ENCODE measurements at places on chromosomes 4 and X.
A peak's percentile ranks its signal among the peaks of the same experiment; 100 is the strongest.

DNA sequence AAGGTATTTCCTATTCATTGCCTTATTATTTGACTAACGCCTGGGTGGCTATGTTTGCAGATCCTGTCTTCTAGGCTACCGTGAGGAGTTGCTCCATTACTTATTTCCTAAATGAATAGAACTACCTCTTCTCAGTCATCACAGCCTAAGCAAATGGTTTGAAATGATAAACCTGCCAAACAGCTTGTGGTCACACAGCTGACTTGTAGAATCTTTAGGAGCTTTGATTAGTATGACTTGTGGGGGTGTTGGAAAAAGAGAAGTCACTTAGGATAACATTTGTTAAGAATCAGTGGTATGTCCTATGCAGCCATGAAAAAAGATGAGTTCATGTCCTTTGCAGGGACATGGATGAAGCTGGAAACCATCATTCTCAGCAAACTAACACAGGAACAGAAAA, 169.3 kb downstream of the PPARGC1A start:
- no peak for DNase-seq

GRCh38 chr4:120839974-120840751, 82.4 kb downstream of the PRDM5 start:
- DNase-seq: no peak

DNA sequence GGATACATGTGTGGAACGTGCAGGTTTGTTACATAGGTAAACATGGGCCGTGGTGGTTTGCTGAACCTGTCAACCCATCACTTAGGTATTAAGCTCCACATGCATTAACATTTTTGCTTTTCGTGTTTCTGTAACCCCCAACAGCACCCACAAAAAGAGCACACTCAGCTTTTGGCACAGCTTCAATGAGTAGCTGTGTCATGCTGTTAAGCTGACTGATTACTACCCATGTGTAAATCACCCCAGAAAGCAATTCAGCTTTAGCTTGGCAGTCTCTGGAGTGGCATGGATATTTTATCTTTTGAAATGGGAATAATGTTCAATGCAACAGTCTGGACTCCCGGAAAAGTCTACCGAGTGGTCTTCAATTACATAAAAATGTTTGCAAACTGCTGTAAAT, 734.3 kb downstream of the STIM2 start:
- no peak for DNase-seq

- no peak for DNase-seq
These were observed 202.4 kb downstream of the CHIC2 start for GRCh38 chr4:53861856-53862610.

DNA sequence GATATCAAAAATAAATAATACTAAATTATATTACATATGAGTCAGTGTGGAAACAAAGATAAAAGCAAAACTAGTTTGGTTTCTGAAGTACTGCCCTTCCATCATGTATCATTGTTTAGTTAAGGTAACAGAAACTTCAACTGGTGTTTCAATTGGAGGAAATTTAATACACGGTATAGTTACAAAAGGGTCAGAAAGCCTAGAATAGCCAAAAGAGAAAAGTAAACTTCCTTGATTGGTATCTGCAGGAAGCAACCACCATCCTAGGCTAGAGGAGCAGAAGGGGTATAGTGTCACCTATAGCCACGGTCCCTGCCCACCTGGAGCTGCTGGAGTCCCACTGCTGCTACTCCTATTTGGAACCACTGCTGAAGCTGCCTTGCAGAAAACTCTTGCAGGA, 185.6 kb downstream of the SLC7A11 start:
- no peak for DNase-seq

DNA sequence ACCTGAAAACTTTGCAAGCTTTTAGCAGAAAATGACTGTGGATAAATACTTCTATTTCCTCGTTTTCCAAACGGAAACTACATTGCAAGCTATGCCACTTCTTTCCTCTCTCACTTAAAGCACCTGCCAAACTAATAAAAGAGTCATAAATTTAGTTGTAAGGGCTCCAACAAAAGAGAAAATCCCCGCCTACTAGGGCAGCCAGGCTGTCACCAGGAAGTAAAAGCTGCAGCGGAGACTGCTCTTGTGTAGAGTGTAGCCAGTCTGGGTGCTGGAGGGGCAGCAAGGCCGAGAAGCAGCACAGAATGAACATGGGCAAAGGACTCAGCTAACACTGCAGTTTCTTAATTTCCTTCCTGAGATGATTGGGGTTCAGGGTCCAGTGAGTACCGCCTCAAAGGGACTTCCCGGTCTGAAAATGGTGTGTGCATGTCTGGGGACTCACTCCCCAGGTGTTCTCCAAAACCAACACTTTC, 89.3 kb upstream of the MAML3 start:
- DNase-seq: no peak

GRCh38 chrX:10379878-10380277, 223.1 kb downstream of the CLCN4 start:
- DNase-seq: no peak

DNA sequence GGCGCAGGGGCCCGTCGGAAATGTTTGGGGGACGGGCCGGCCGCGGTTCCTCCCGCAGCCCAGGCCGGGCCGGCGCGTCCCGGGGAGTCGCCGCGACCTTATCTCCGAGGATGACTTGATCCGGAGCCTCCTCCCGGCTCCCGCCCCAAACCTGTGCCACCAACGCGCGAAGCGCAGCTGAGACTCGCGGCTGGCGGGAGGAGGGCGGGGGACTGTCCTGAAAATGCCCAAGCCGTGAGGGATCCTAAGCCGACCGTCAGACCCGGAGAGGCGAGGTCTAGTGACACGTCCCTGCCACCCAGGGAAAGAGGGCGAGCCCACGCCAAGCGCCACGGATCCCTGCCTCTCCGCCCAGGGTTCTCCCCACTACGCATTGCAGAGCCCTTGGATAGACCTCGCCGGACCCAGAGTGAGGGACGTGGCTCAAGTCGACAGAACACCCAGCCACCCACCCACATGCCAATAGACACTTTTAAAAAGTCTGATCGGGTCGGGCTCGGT, 26.9 kb downstream of the UTP14A start:
- DNase-seq: no peak

- DNase-seq: no peak
These were observed 403 bp downstream of the PHOX2B start for GRCh38 chr4:41748074-41748570.

DNA sequence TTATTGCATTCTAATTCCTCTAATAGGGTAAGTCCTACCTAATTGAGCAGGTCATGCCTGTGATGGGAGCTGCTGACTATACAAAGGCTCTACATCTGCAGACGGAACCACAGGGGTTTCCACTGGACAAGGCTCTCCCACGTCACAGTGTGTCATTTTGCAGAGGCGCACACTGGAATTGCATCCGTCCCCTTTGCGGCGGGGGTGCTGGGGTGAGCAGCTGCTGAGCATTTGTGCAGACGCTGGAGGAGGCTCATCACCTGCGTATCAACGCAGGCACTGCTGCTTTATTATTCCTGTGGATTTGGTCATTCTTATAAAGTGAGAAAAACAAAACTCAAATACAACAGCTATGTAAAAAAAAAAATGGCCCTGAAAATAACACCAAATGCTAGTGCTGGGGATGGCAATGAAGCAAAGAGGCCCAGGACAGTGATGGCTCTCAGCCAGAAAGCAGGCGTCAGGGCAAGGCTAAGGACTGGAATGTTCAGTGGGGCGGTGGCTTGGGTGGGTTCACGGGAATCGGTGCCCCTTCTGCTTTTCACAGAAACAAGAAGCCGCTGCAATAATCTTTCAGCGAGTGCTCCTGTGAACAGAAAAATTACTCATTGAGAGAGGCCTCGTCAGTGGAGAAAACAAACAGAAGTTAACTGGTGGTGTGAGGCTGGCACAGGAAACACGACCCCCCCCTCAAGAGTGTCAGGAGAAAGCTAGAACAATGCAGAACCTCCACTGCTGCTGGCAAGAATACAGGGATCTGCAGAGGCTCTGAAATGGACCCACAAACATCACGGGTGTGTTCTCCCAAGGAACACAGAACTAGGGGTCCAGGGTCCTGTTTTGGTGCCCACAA, 67.8 kb downstream of the GATB start:
- no peak for DNase-seq

GRCh38 chr4:39043058-39043860, 11.1 kb upstream of the TMEM156 start:
- DNase-seq: no peak

DNA sequence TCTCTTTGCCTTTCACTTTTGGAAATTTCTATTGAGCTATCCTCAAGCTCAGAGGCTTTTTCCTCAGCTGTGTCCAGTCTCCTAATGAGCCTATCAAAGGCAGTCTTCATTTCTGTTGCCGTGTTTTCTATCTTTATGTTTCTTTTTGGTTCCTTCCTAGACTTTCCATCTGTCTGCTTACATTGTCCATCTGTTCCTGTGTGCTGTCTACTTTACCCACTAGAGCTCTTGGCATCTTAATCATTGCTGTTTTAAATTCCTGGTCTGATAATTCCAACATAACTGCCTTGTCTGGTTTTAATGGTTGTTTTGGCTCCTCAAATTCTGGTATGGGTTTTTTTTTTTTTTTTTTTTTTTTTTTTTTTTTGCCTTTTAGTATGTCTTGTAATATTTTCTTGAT, 9.3 kb upstream of the PDE6B start:
- no peak for DNase-seq

DNA sequence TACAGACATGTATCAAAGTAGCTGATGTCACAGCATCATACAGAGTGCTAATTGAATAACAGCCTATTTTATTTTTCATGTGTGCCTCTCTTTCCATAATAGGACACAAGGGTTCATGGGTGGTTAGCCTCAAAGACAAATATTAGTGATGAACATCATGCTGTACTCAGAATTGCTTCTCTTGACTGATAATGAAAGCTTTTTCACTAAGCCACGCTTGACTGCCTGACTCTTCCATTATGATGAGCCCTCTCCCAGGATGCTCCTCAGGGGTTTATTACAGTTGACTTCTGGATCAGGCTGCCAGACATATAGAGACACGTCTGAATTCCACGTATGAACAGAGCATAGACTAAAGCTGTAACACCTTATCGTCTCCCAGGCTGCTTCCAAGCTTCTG, 2757.5 kb downstream of the PCDH7 start:
- DNase-seq: no peak

- DNase-seq: no peak
These were observed 56.7 kb downstream of the PRPS1 start for GRCh38 chrX:107684956-107685385.

DNA sequence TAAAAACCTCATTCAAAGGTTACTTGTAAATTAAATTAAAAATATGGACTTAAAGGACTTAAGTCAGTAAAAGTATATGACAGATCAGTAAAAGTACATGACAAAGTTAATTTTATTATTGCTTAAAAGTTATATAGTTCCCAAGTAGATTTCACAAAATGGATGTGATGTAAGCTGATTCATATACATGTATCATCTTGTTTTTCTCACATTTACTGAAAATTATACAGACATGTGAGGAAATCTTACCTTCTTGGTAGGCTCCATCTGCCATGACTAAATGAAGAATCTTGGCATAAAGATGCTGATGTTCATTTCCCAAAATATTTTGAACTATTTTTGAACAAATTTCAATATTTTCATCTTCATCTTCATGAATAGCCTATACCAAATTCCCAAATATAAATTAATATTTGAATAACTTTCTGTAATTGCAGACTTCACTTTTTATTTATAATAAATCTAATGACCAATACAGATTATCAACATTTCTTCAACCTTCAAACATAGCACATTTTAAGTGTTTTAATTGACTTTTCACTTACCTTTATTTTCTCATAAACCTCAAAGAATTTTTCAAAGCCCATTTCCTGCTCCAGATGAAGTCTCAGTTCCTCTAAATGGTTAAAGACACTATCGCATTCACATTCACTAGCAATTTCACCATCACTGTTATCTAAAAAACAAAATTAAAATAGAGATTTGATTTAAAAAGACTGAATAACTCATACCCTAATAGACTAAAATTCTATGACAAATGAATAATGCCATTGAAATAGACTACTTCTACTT, 129.4 kb upstream of the SH3RF1 start:
- no peak for DNase-seq

- no peak for DNase-seq
These were observed at the start of gene TRIML1 for GRCh38 chr4:188139141-188139540. TRIML1 (plus strand) TSS chr4:188139441; CDS start chr4:188139559, 118 bp downstream.

GRCh38 chr4:171985129-171985528, 171.9 kb downstream of the GALNTL6 start:
- no peak for DNase-seq

- no peak for DNase-seq
These were observed 52.9 kb downstream of the SUPT20HL2 start for GRCh38 chrX:24260842-24261550.

- DNase-seq: no peak
These were observed 67.2 kb downstream of the SMARCAD1 start for GRCh38 chr4:94274912-94275311.

GRCh38 chrX:65866773-65867172, 173.1 kb downstream of the VSIG4 start:
- no peak for DNase-seq

GRCh38 chr4:142683503-142683902, 162.6 kb downstream of the INPP4B start:
- DNase-seq: no peak

DNA sequence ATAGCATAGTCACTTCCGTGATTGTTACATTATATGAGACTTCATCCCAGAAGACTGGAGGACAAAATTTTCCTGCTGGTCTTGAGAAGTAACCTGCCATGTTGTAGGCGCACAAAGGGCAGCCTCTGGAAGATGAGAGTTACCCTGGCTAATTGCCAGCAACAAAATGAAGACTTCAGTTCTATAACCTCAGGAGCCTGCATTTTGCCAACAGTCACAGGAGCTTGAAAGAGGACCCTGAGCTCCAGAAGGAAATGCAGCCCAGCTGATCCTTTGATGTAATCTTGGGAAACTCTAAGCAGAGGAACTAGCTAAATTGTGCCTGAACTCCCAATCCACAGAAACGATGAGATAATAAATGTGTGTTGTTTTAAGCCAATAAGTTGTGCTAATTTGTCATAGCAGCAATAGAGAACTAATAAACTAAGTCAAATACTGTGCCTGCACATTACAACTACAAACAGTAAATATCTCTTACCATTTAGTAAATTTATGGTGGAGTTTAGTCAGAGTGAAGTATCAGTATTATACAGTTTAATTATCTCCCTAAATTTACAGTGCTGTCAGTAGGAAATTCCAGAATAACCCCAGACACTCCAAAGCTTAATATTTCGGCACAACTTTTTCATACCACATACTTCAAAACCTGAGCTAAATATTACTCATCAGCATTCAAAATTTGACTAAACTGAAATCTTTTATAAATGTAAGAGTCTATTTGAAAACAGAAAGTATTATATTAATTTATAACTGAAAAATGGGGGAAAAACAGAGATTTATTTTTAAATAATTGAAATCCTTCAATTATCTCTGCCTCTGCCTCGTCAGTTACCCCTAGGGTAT, 90.1 kb upstream of the MAPK10 start:
- no peak for DNase-seq

GRCh38 chr4:159266981-159267868, 164.3 kb downstream of the RAPGEF2 start:
- DNase-seq: peak; percentile 44

GRCh38 chr4:157115613-157116335, 39.8 kb downstream of the GLRB start:
- DNase-seq: no peak

GRCh38 chrX:55111578-55112254, 22.9 kb downstream of the PAGE2 start:
- DNase-seq: no peak

Measured in hypothalamus (tissue), 51 donors.